ENCODE measurements at places on chromosomes 2 and 18.

DNA sequence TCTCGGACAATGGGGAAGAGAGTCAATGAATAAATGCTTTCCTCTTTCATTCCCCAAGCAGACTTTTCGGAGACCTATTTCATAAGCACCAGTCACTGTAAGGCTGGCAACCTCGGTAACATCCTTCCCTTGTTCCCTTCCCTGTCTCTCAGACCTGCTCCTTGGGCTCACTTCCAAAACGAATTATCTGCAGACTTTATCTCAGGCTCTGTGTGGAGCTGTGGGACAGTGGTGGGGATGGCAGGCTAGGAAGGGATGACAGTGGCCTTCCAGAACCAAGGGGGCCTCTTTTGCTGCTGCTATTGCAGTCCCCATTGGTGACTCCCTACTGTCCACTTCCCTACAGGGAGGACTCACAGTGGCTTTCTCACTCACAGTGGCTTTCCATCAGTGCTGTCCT is 185.6 kb upstream of the MEX3C start:
- no peak for DNase-seq

- DNase-seq, result no peak
Observed at GRCh38 chr2:37013315-37013641, 46.9 kb upstream of the STRN start.

DNA sequence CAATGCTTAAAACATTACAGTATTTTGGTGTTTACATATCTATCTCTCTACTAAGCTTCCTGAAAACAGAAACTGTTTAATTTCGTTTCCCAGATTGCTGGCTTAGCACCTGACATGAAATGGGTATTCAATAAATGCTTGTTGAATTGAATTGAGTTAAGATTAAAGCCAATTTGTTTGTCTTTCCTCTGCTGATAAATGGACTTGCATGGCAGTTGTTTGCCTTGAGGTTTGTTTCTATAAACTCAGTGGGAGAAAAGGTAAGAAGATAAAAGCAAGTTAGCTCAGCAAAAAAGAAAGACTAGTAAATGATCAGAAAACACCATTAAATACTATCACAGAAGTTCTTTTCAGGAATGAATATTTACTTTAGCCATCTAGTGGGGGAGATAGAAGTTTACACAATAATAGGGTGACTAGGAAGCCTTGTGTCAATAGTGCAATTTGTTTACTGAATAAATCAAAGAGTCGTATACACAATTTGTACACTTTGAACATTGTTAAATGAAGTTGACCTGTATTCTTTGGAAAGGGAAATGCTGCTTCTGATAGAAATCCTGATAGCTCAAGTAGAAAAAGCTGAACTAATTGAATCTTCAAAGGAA is 754.5 kb upstream of the FAM98A start:
- no peak for DNase-seq

DNA sequence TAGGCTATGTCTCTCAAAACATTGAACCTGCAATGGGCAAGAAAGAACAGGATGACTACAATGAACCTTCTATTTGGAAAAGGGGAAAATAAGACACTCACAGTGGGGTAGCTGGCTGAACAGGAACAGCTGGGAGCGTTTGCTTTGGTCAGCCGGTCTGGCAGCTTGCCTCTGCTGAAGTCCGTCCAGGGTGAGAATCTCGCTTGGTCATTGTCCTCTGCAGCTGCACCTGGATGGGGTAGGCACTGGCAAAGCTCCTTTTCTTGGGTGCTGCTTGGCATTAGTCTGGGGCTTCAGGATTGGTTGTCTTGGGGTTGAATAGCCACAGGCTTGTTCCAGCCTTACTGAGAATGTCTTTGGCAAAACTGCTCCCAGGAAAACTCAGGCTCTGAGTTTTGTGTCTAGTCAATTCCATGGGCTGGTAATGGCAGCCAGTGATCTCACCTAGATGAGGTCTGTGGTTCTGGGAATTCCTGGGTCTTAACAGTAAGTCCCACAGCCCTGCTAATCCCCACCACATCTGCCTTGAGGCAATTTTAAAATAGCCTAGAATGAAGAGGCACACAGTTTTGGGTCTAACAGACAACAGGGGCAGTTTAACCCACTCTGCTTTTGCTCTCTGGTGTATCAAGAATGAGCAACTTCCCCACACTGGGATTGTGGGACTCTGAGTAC is 13.4 kb downstream of the NEDD4L start:
- DNase-seq, result no peak

Measured in GF-D8 (cell line).